EL (cell line): ENCODE measurements at places on chromosomes 16 and 17.

- peak; percentile 89 for DNase-seq
Observed at GRCh38 chr16:70697594-70698170, 11.8 kb upstream of the MTSS2 start.

DNA sequence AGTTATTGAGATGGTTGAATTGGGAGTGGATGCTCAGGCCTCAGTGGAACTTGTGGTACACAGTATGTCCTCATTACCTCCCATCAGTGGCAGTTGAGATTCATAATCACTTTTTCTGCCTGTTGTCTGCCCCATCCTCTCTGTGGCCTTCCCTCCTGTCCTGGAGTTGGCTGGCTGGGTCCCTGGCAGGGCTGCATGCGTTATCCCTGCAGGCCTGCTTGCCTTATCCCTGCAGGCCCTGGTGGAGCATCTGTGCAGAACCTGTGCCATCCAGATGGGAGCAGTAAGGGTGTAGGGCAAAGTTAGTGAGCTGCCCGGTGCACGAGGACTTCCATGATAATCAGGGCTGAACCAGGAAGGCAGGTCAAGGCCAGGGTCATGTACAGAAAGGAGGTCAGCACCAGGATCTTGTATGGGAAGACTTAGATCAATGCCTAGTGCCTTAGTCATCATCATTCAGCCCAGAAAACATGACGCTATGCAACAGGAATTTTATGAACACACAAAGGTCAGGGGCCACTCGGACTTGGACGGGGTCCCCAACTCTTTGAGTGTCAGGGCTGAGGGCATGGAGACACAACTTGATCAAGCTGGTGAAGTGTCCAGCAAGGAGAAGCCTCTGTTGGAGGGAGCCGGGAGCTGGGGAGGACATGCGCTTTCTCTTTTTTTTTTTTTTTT lies 47.2 kb downstream of the ABCC1 start:
- DNase-seq = peak; percentile 97

DNA sequence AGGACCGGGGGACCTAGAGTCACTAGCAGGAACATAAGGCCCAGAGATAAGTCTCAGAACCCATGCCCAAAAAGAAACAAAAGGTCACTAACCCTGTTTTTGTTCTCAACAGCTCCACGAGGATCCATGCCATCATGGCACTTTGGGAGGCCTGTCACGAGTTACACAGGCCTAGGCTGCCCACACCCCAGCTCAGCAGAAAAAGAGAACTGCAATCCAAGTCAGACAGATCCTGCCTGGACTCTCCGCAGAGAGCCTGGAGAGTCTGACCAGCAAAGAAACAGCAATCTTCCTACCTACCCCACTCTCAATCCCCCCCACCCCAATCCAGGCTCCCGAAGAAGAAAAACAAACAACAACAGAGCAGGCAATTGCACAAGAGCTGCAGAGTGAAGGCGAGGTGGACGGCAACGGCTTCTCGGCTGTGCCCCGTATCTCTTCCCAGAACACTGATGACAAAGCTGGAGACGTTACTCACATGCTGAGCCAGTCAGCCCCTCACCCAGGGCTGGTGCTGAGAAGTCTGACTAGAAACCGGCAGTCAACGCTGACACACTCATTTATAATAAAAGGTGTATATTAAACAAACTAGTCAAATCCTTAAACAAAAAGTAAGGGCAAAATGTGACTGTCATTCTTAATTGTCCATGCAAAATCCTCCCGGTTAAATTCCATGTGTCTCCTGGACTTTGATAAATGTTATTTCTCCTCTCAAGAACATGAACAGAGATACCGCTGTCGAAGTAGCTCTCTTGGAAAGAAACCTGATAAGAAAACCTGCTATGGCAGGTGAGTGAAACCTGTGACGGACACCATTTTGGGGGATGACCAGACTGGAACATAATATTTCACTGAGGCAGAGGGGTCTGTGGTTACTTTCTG lies 89.3 kb downstream of the SMG6 start:
- DNase-seq = peak; percentile 85

GRCh38 chr17:43011728-43012472 lies 5.3 kb downstream of the IFI35 start:
- DNase-seq = no peak

- DNase-seq = peak; percentile 79
Observed at GRCh38 chr16:720990-721764, at the start of gene ANTKMT. ANTKMT (plus strand) TSS chr16:721146; CDS start chr16:721275, 129 bp downstream.

- no peak for DNase-seq
Observed at GRCh38 chr16:24745791-24746190, 16.3 kb downstream of the TNRC6A start.

- DNase-seq = no peak
Observed at GRCh38 chr17:40511667-40512220, 10.3 kb upstream of the TNS4 start.

GRCh38 chr16:88008840-88009239 lies 57.6 kb downstream of the BANP start:
- DNase-seq = no peak

DNA sequence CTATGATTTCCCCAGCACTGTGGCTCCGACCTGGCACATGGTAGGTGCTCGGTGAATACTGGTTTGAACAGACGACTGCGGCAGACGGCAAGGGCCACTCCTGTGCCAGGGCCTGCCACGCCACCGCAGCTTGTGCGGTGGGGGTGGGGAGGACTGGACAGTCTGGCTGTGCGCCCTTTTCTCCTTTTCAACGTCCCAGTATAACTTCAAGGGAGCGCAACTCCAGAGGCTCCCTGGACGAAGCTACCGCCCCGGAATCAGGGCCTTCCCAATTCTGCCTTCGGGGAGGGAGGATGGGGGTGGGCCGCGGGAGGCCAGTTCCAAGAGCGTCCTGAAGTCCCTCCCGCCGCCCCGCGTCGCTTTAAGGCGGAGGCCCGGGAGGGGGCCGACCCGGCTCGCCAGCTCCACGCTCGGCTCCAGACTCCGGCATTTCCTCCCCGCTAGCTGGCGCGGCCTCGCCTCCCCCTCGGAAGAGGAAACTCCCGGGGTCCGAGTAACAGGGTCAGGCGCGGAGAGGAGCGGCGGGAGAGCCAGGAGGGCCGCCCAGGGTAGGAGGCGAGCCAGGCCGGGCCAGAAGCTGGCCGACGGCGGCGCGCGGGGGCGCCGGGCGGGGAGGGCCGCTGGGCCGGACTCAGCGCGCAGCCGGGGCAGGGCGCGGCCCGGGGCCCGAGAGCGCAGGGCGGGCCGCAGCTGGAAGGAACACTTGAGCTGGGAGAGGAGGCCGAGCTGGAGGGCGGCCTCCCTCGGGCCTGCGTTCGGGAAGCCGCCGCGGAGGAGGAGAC lies at the start of gene ITPRIPL2:
Gene ITPRIPL2 (plus strand): TSS at position 388 of the 782 bp plus-strand sequence. CDS start 498 bp downstream, outside the sequence.
- DNase-seq = peak; percentile 90

- DNase-seq = no peak
Observed at GRCh38 chr16:75230471-75231110, 11.8 kb downstream of the CTRB1 start.

GRCh38 chr16:65531475-65531874 lies 409.6 kb upstream of the CDH11 start:
- no peak for DNase-seq

DNA sequence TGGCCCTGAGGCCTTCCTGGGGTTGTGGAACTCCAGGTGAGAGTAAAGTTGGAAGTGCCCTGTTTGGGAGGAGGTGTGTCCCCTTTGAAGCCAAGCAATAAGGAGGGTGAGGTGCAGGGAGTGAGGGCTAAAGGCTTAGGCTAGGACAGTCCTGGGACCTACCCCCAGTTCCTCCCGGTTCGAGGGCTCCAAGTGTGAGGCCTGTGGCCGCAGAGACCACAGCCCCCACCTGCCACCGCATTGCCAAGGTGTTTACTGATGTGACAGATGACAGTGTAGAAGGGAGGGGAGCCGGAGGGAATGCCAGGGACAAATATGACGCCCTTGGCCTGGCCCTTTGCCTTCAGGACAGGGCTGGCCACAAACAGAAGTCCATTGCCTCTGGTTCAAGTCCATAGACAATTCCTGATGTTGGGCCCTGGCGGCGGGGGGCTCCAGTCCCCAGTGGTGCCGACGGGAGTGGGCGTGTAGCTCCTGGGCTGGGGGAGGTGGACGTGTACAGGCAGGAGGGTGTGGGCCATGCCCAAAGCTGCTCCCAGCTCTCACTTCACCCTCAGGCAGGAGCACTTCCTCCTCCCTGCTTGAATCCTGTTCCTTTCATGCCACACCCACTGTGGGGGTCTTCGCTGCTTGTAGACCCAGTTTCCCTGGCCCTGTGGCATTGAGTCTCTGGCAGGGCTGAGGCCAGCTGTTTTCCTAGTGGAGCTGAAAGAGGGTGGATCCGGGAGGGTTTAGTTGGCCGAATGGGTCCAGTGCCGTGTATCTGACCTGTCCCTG lies 3.2 kb downstream of the ADORA2B start:
- no peak for DNase-seq

GRCh38 chr16:19644877-19645276 lies 73.2 kb downstream of the KNOP1 start:
- DNase-seq = no peak

DNA sequence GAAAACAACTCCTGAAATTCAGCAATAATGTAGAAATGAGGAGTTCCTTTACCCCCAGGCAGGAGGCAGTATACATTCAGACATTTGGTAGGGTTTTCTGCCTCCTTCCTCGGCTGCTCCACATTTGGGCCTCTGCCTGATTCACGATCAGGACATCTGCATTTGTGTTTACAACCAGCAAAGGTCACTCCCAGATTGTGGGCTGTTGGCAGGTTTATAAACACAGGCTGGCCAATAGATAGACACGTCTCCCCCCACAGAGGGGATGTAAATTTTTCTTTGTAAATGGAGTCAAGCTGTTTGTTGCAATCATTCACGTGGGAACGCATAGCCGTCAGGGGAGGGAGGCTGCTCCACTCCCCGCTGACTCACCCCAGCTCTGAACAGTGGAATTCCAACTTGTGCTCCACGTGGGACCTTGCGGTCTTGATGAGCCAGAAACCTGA lies 252.1 kb upstream of the N4BP1 start:
- peak; percentile 72 for DNase-seq

- no peak for DNase-seq
Observed at GRCh38 chr17:43517161-43517560, 29.0 kb downstream of the ETV4 start.

- DNase-seq = no peak
Observed at GRCh38 chr17:34519282-34519681, 60.1 kb upstream of the TMEM132E start.

- DNase-seq = no peak
Observed at GRCh38 chr16:66298006-66298405, 68.5 kb upstream of the CDH5 start.

DNA sequence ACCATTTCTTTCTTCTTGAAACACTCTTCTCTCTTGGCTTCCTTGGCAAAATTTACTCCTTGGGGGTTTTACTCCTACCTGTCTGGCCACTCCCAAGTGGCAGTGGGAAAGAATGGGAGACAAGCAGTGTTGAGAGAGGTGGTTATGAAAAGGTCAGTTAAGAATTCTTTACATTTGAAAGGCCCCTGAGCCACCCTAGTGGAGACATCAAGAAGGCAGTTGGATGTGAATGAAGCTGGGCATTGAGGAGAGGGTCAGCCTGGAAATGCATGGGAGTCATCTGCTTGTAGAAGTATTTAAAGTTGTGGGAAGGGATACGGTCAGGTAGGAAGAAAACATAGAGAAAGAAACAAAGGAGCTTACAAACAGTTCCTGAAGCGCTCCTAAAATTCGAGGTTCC lies 42.3 kb upstream of the CCNF start:
- DNase-seq = no peak

DNA sequence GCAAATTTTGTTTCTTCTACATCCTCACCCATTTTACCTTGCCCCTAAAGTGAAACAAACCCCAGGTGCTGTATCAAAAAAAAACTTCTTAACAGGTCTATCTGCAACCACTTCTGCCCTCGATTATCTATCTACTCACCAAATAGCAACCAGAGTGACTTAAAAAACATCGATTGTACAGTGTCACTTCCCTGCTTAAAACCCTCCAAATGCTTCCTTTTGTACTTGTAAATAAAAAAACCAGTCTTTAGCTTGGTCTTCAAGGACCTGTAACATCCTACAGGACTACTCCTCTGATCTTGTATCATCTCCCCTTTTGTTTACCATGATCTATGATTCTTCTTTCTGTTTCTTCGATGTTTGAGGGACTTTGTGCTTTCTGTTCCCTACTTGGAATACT lies 82.7 kb upstream of the CORO6 start:
- DNase-seq = no peak

DNA sequence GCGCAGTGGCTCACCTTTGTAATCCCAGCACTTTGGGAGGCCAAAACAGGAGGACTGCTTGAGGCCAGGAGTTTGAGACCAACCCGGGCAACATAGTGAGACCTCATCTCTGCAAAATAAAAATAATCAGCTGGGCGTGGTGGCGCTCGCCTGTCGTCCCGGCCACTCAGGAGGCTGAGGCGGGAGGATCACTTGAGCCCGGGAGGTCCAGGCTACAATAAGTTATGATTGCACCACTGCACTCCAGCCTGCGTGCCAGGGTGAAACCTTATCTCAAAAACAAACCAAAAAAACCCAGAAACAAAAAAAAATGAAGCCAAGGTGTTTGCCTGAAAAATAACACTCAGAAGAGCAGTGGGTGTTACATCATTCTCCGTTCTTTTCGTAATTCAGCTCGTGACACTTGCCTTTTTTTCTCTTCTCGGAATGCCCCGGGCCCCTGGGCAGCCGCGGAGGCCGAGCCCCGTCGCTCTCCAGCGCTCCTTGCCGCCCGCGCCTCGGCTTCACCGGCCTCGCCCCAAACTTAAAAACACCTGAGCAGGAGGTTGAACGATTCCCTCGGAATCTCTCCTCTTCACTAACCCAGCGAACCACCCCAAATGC lies 17.0 kb downstream of the PRCD start:
- DNase-seq = peak; percentile 38

DNA sequence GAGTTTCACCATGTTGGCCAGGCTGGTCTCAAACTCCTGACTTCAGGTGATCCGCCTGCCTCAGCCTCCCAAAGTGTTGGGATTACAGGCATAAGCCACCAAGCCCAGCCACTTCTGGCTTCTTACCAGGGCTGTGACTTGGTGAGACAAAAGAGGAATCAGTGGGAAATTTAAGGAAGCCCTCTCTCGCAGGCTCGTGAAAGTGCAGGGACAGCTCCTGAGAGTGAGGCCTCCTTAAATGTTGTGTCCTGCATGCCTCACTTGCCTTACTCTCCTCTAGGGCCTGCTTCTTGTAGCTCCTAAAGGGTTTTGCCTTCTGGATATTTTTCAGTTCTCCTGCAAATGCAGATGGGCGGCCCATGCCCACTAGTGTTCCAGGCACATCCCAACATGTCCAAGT lies 5.2 kb downstream of the AHSP start:
- DNase-seq = no peak

GRCh38 chr17:41928693-41929251 lies 1.6 kb upstream of the ODAD4 start:
- no peak for DNase-seq

- DNase-seq = no peak
Observed at GRCh38 chr16:88915639-88916327, 49.3 kb upstream of the PABPN1L start.

DNA sequence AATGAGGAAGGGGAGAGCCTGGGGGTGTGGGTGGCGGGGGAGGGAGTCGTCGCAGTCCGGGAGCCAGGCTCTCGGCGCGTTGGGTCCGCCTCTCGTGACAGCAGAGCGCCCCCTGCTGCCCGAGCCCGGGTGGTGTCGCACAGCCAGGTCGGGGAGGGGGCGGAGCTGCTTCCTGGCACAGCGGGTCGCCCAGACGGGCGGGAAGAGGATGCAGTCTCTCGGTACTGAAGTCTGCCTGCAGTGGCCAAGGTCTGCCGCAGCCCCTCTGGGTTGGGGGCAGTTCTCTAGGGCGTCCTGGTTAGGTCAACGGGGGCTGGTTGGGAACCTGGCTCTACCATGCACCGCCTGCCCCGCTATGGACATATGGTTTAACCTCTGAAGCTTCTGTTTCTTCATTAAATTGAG lies 38.2 kb upstream of the CCDC182 start:
- peak; percentile 58 for DNase-seq
